ENCODE measurements at places on chromosomes 12 and 14. TPM values are rescaled to one million over a fixed set of nuclear protein-coding genes. Genes with fewer than 3 reads are reported as not detected.

- no peak overlapping the region for H3K27ac ChIP-seq
- H3K27me3 ChIP-seq: no peaks in the 10 kb centered on the region
- H3K4me1 ChIP-seq: no peaks in the 10 kb centered on the region
- H3K4me3 ChIP-seq: no peak overlapping the region
Measured at GRCh38 chr14:29339494-29340172, 573.0 kb downstream of the FOXG1 start.

GRCh38 chr12:92144631-92145480, 790 bp downstream of the BTG1 start:
- H3K27me3 ChIP-seq: no peaks in the 10 kb centered on the region
- peaks cover 55% of the 10 kb centered on the region for H3K4me1 ChIP-seq
- peak overlapping the region; percentile 98 for H3K27ac ChIP-seq
- peak; percentile 85 for DNase-seq
- peak overlapping the region; percentile 99 for H3K4me3 ChIP-seq

DNA sequence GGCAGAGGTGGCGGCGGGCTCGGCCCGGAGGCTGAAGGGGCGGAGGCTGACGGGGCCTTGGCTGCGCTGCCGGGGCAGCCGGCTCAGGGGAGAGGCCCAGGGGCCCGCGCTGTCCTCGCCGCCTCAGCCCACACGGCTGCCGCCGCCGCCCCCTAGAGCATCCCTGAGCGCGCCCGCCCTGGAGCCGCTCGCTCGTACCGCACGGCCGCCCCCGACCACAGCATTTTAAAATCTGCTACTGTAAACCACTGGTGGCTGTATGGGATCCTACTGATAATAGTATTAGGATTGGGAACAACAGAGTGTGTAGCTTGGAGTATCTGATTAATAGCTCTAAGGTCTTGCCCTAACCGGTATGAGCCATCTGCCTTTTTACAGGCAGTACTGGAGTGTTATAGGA, 22.2 kb upstream of the EDDM3A start:
- no peaks in the 10 kb centered on the region for H3K36me3 ChIP-seq
- DNase-seq: no peak
- no peak overlapping the region for H3K27ac ChIP-seq
- H3K4me1 ChIP-seq: no peaks in the 10 kb centered on the region

EFS gene
- 31.9 TPM for total RNA-seq

CLEC1B gene
- not detected for total RNA-seq

TAS2R19 gene
- total RNA-seq: 3.7 TPM

- H3K4me3 ChIP-seq: no peak overlapping the region
- H3K36me3 ChIP-seq: peaks cover 3% of the 10 kb centered on the region
- peaks cover 16% of the 10 kb centered on the region for H3K27me3 ChIP-seq
- DNase-seq: no peak
Measured at GRCh38 chr12:75337905-75338304, 3.4 kb downstream of the GLIPR1L1 start.

ADCY4 gene
- total RNA-seq: 25.3 TPM

- H3K27ac ChIP-seq: no peak overlapping the region
- no peaks in the 10 kb centered on the region for H3K27me3 ChIP-seq
- H3K36me3 ChIP-seq: peaks cover 3% of the 10 kb centered on the region
Measured at GRCh38 chr12:68440068-68440581, 108.0 kb upstream of the MDM1 start.

ATP23 gene
- 2.6 TPM for total RNA-seq

GRCh38 chr12:108722992-108723766, 8.1 kb downstream of the CORO1C start:
- H3K27me3 ChIP-seq: no peaks in the 10 kb centered on the region
- DNase-seq: no peak
- peaks cover 4% of the 10 kb centered on the region for H3K36me3 ChIP-seq
- peak overlapping the region; percentile 47 for H3K4me3 ChIP-seq
- H3K4me1 ChIP-seq: peaks cover 88% of the 10 kb centered on the region
- H3K27ac ChIP-seq: peak overlapping the region; percentile 91

TCL1B gene
- total RNA-seq: not detected
